Naive thymus-derived CD4-positive, alpha-beta T cell (primary cell): ENCODE measurements at places on chromosomes 16 and 17.

DNA sequence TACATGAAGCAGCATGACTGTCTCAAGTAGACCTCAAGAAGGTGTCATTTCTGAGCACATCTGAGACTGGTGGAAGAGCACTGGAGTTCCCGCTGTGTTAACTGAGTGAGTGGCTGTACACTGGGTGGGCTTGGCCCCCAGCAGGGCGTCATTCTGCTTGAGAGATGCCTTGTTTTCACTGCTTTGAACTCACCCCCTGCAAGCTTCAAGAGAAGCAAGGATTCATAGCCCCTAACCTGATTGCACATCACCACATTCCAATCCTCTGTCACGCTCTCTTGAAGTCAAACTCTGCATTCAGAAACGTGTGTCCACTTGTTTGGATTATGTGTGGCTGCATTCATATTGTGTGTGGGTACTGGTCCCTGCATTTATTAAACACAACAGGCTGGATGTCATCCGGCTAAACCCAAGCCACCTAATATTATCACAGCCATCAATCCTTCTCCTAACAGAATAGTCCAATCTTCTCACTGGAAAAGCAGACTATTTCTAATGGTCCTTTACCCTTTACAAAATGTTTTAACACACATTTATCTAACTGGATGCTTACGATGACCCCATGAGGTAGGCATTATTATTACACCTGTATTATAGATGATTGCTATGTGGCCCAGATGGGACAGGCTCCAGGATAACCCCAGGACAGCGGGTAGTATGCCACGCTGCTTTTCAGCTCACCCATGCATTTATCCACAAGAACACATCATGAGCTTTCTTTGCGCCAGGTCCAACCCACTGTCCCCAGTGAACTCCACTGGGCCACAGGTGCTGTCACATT, 76.3 kb downstream of the USP31 start:
- no peaks in the 10 kb centered on the region for H3K27me3 ChIP-seq
- peaks cover 16% of the 10 kb centered on the region for H3K36me3 ChIP-seq
- no peak overlapping the region for H3K27ac ChIP-seq
- no peaks in the 10 kb centered on the region for H3K4me1 ChIP-seq

- H3K27ac ChIP-seq = no peak overlapping the region
- no peak overlapping the region for H3K4me3 ChIP-seq
- DNase-seq = no peak
- H3K36me3 ChIP-seq = no peaks in the 10 kb centered on the region
- no peaks in the 10 kb centered on the region for H3K4me1 ChIP-seq
- H3K27me3 ChIP-seq = no peaks in the 10 kb centered on the region
Observed at GRCh38 chr16:86778108-86778745, 199.9 kb downstream of the FOXL1 start.

GRCh38 chr16:1300664-1301476, 8.6 kb upstream of the UBE2I start:
- no peaks in the 10 kb centered on the region for H3K36me3 ChIP-seq
- no peak overlapping the region for H3K4me3 ChIP-seq
- peaks cover 14% of the 10 kb centered on the region for H3K4me1 ChIP-seq
- peak; percentile 43 for DNase-seq

- H3K27ac ChIP-seq = no peak overlapping the region
- no peak for DNase-seq
- H3K4me3 ChIP-seq = no peak overlapping the region
- H3K4me1 ChIP-seq = no peaks in the 10 kb centered on the region
- no peaks in the 10 kb centered on the region for H3K27me3 ChIP-seq
Observed at GRCh38 chr17:76597156-76598003, 11.7 kb upstream of the ST6GALNAC2 start.

- peaks cover 6% of the 10 kb centered on the region for H3K36me3 ChIP-seq
- no peak overlapping the region for H3K27ac ChIP-seq
- H3K27me3 ChIP-seq = no peaks in the 10 kb centered on the region
- DNase-seq = no peak
Observed at GRCh38 chr16:1469693-1470201, 5.1 kb downstream of the CLCN7 start.

GRCh38 chr17:32927201-32927723, 691 bp upstream of the TMEM98 start:
- no peak for DNase-seq
- H3K27ac ChIP-seq = no peak overlapping the region
- H3K36me3 ChIP-seq = no peaks in the 10 kb centered on the region
- no peaks in the 10 kb centered on the region for H3K4me1 ChIP-seq

GRCh38 chr17:79034931-79035485, 11.0 kb downstream of the C1QTNF1 start:
- H3K4me1 ChIP-seq = no peaks in the 10 kb centered on the region
- no peaks in the 10 kb centered on the region for H3K27me3 ChIP-seq

GRCh38 chr17:32960815-32961214, 30.8 kb upstream of the SPACA3 start:
- H3K4me1 ChIP-seq = no peaks in the 10 kb centered on the region
- H3K36me3 ChIP-seq = no peaks in the 10 kb centered on the region
- H3K27ac ChIP-seq = no peak overlapping the region
- no peaks in the 10 kb centered on the region for H3K27me3 ChIP-seq
- H3K4me3 ChIP-seq = no peak overlapping the region

DNA sequence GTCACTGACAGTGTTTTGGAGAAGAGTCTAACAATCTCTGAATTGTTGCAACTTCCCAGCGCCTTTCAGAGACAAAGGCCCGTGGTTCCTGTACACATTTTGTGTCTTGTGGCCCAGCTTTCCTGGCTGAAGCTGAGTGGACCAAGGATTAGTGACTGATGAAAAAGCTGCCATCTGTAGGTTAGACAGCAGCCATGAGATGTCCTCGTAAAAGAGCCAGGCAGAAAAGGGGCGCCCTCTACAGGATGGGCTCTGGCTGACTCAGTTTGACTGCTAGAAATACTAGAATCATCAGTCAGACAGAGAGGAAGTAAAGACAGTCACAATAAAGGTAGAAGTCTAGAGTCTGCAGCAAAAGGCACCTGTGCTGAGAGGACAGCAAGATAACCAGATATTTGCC, 26.5 kb upstream of the NF1 start:
- peak; percentile 8 for DNase-seq
- H3K27ac ChIP-seq = no peak overlapping the region
- no peak overlapping the region for H3K4me3 ChIP-seq
- no peaks in the 10 kb centered on the region for H3K27me3 ChIP-seq
- no peaks in the 10 kb centered on the region for H3K4me1 ChIP-seq

DNA sequence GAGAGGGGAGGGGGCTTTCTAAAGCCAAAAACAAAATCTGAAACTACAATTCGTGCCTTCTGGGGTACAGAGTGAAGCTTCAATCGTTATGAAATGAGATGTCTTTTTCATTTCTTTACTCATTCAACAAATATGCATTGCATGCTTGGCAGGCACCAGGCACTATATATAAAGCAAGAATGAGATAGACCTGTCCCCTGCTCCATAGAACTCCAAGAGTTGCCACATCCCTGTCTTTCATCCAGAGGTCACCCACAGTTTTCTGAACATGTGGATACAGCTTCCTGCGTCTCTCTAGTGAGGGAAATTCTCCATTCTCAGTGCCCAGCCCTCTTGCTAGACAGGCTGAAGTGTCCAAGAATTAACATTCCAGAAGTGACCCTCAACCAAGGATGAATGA, 343.2 kb upstream of the MAF start:
- H3K27me3 ChIP-seq = no peaks in the 10 kb centered on the region
- H3K36me3 ChIP-seq = no peaks in the 10 kb centered on the region
- no peak for DNase-seq
- no peak overlapping the region for H3K27ac ChIP-seq
- H3K4me1 ChIP-seq = no peaks in the 10 kb centered on the region
- H3K4me3 ChIP-seq = no peak overlapping the region

GRCh38 chr17:77160091-77160874, 19.5 kb downstream of the SEC14L1 start:
- no peak overlapping the region for H3K27ac ChIP-seq
- no peak overlapping the region for H3K4me3 ChIP-seq
- DNase-seq = no peak
- H3K4me1 ChIP-seq = peaks cover 14% of the 10 kb centered on the region
- no peaks in the 10 kb centered on the region for H3K36me3 ChIP-seq

DNA sequence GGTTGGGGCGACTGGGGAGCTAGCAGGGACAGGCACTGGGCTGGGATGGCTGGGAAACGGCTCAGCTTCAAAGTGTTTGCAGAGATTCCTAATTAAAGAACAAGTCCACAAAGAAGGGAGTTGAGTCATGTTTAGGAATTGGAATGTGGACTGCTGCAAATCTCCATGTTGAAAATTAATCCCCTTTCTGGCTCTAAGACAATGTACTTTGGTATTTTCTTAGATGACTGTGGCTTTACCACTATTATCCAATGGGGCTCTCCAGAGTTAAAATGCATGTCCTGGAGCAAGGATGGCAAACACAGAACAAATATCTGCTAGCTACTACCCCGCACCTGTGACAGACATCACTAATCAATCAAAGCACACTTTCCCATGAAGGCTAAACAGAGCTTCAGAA, 22.2 kb upstream of the WSCD1 start:
- H3K27me3 ChIP-seq = no peaks in the 10 kb centered on the region
- H3K4me3 ChIP-seq = no peak overlapping the region
- DNase-seq = no peak

GRCh38 chr17:77233635-77234334, 93.0 kb downstream of the SEC14L1 start:
- H3K4me1 ChIP-seq = no peaks in the 10 kb centered on the region
- no peak overlapping the region for H3K27ac ChIP-seq
- H3K27me3 ChIP-seq = no peaks in the 10 kb centered on the region
- H3K36me3 ChIP-seq = no peaks in the 10 kb centered on the region

DNA sequence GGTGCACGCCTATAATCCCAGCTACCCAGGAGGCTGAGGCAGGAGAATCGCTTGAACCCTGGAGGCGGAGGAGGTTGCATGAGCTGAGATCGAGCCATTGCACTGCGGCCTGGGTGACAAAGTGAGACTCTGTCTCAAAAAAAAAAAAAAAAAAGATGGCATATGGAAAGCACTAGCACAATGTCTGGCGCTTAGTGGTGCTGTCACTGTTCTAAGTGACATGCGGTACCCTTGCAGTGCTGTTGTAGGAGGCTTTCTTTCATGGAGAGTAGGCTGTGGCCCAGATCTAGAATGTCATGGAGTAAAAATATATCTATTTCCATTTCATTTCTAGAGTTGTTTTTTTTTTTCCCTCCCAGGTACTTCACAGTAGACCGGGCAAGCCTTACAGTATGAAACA, 14.6 kb upstream of the METTL9 start:
- H3K36me3 ChIP-seq = no peaks in the 10 kb centered on the region
- no peak overlapping the region for H3K27ac ChIP-seq
- no peak overlapping the region for H3K4me3 ChIP-seq
- H3K4me1 ChIP-seq = no peaks in the 10 kb centered on the region

- DNase-seq = no peak
- H3K36me3 ChIP-seq = no peaks in the 10 kb centered on the region
- H3K4me3 ChIP-seq = no peak overlapping the region
- no peak overlapping the region for H3K27ac ChIP-seq
Observed at GRCh38 chr16:75865736-75866135, 139.4 kb upstream of the CPHXL start.

DNA sequence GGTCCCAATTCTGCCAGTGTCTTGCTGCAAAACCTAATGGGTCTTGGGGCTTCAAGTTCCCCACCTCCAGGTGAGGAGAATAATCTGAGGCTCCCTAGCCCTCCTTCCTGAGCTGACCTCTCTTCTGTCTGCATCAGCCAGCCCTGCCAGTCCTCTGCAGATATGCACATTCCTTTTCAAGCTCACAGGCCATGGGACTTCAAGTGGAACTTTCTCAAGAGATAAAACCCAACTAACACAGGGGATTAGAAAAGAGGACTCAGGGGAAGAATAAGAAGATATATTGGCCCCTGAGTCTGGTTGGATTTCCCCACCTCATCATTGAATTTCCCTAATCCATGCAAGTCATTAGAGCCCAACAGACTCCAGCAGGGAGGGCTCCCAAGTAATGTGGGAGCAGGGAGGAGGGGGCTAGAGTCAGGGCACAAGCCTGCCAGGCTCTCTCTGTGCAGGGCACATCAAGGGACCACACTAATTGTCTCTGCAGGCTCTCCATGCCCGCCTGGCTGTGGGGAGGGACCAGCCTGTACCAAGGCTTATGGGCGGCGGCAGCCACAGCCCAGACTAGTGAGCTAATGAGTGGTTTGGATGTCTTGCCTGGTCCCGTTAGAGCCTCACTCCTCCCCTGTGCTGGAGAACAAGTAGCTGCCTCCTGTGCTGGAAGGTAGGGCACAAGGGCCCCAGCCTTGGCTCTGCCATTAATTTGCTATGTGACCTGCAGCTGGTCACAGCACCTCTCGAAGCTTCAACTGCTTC, 1.2 kb downstream of the KRT14 start:
- no peak overlapping the region for H3K27ac ChIP-seq
- H3K4me1 ChIP-seq = no peaks in the 10 kb centered on the region
- no peaks in the 10 kb centered on the region for H3K36me3 ChIP-seq
- DNase-seq = no peak
- no peak overlapping the region for H3K4me3 ChIP-seq

DNA sequence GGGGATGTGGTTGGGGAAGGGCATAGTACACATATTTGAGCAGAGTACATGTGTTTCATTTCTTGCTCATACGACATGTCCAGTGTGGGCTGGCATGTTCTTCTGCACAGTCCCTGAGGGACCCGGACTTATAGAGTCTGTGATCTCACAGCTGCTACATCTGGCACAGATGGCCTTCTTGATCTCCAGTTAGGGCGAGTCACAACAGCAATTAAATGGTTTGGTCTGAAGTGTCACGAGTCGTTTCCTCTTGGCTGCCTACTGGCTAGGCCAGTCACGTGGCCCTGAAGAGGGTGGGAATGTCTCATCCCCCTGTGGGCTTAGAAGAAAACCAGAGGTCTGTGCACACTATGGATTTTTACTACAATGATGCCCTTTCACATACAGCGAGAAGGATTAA, 443.6 kb downstream of the WWOX start:
- H3K27ac ChIP-seq = no peak overlapping the region
- DNase-seq = no peak
- no peaks in the 10 kb centered on the region for H3K4me1 ChIP-seq
- H3K4me3 ChIP-seq = no peak overlapping the region

- no peak overlapping the region for H3K4me3 ChIP-seq
- DNase-seq = no peak
- no peak overlapping the region for H3K27ac ChIP-seq
- H3K27me3 ChIP-seq = no peaks in the 10 kb centered on the region
- H3K36me3 ChIP-seq = no peaks in the 10 kb centered on the region
Observed at GRCh38 chr17:27363326-27363725, 69.4 kb downstream of the WSB1 start.

DNA sequence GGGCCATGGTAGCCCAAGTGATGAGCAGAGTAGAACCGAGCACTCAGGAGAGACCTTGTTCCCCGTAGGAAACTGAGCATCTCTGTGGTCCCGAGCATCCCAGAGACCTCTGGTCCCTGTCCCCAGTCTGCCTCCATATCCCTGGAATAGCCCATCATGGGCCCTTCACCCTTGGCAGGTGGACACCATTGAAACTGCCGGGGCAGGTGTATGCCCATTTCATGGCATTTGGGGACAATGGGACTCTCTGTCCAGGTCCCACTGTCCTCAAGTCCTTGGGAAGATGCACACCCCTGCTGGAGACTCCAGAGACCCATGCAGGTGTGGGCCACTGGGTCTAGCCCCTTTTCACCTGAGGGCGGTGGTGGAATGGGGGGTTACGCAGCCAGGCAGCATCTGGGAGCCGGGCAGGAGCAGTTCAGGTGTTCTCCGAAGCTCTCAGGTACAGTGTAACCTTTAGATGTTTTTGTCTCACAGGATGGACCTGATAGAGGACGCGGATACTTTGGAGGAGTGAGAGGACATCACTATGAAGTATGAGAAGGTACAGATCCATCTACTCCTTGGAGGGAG, 75.9 kb downstream of the GOSR1 start:
- no peak overlapping the region for H3K4me3 ChIP-seq
- DNase-seq = no peak
- no peak overlapping the region for H3K27ac ChIP-seq
- H3K4me1 ChIP-seq = no peaks in the 10 kb centered on the region

GRCh38 chr17:35017021-35017420, 36.7 kb downstream of the LIG3 start:
- no peak overlapping the region for H3K27ac ChIP-seq
- H3K36me3 ChIP-seq = peaks cover 34% of the 10 kb centered on the region
- no peaks in the 10 kb centered on the region for H3K27me3 ChIP-seq
- peaks cover 15% of the 10 kb centered on the region for H3K4me1 ChIP-seq
